ENCODE measurements at places on chromosomes 6 and 20.

- DNase-seq = no peak
Observed at GRCh38 chr20:60888771-60889170, 363.3 kb upstream of the CDH4 start.

DNA sequence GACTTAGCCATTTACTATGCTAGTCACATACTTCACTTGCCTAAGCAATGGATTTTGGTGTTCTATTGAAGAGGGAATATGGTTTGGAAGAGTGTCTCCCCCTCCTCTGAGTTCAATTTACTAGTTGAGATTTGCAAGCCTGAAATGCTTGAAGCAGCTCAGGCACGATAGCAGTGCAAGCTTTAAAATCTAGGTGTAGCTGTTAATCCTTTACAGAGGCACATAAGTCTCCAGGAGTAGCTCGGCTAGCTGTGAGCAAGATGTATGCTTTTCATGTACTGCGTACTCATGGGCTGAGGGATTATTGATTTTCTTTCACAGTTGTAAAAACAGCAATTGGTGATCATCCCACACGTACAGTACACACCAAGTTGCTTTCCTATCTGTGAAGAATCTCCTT, 726 bp downstream of the FLRT3 start:
- peak; percentile 36 for DNase-seq

- DNase-seq = no peak
Observed at GRCh38 chr6:9646342-9647070, 768.4 kb downstream of the TFAP2A start.

DNA sequence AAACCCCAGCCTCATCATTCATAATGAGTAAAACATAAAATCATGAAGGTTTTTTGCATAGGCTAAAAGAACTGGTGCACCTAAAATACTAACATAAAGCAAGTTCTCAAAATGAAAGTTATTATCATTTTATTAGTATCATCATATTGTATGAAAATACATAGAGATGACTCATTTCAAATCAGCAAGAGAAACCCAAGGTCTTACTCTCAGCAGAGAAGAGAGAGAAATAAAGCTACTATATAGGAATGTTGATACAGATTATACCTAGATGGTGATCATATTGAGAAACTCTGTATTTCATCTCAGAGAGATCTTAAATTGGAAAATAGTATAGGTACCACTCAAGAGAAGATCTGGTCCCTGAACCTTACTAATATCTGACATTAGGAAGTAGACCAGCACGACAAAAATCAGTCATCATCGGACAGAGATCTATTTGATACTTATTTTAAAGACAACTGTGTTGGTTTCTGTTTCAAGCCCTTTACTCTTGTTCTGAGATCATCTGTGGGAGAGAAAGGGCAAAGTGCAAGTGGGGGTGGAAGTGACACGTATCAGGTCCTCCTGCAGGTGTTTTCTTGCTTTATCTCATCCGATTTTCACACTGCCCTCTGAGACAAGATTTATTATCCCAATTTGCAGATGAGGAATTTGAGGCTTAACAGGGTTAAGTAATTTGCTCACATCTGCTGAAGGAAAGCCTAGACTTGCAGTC, 532.3 kb downstream of the MAFB start:
- no peak for DNase-seq

- DNase-seq = no peak
Observed at GRCh38 chr6:88238065-88238464, 71.9 kb upstream of the CNR1 start.

GRCh38 chr20:10718661-10719060, 44.9 kb upstream of the JAG1 start:
- DNase-seq = no peak

DNA sequence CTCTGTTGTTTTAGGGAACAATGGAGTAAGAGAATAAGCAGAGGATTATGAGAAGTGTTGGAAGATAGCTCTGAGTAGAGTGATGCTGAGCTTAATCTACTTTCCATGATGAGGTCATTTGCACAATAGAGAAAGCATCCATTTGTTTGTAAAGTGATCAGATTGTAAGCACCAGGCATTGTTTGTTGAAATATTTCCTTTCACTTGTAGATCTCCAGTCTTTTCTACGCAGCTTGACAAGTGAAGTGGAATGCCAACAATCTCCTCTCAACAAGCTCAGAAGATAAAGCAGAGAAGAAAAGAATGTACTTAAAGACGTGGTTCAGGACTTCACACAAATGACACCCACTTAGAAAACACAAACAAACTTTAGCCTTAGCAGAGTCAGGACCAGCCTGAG, 80.1 kb upstream of the MARCKS start:
- no peak for DNase-seq

GRCh38 chr6:129744201-129744879, 34.4 kb upstream of the ARHGAP18 start:
- no peak for DNase-seq

DNA sequence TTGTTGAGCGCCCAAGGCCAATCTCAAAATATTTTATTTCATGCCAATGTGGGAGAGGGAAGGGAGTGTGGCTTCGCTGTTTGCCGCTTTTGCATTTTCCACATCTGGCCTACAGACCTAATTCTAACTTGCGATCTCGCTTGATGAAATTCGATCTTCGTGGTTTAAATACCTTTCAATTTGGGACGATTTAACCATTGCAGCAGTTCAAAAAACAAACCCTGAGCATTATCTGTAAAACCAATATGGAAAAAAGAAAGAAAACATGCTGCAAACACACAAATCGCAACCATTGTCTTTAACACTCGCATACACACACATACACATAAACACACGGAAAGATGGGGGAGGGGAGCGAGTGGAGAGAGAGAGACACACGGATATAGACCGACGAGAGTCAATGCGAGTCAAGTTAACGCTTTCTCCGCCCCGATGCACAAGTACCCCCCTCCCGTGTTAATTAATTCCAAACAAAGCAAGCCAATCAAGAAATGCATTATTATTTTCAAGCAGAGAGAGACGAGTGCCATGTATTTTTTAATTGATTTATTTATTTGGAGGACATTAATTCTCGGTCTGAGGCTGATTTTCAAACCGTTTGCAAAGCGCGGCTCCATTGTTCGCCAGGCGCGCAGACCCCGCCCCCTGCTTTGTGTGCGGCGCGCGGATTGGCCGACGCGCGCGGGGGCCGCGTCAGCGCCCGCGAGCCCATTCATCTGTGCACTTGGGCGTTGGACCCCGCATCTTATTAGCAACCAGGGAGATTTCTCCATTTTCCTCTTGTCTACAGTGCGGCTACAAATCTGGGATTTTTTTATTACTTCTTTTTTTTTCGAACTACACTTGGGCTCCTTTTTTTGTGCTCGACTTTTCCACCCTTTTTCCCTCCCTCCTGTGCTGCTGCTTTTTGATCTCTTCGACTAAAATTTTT, at the start of gene MARCKS:
Gene MARCKS (plus strand): TSS at position 721 of the 931 bp plus-strand sequence. CDS start 401 bp downstream, outside the sequence.
- DNase-seq = peak; percentile 88

DNA sequence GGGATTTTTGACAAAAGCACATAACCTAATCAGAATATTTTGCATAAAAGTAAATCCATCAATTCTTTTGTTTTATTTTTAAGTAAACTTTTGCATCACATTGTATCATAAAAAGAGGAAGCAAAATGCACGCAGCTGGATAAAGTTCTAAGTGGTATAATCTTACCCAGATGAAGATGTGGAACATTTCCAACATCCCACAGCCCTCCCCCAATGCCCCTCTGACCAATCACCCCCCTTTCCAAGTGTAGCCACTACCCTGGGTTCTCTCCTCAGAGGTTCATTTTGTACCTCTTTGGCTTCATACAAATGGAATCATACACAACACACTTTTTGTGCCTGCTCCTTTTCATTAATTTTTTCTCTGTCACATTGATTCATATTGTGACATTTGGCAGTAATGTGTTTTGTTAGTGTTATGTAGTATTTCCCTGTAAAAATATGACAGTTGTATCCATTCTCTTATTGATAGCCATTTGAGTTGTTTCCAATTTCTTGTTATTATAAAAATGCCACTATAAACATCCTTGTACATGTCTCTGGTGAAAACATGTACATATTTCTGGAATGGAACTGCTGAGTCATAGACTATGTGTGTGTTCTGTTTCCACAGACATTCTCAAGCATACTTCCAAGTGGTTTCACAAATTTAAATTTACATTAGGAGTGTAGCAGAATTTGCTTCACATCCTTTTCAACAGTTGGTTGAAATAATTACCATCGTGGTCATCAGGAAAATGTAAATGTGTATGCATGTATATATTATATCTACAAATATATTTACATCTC, 92.9 kb upstream of the SYNDIG1 start:
- DNase-seq = no peak

- DNase-seq = no peak
Observed at GRCh38 chr20:58136149-58136484, 92.3 kb downstream of the ANKRD60 start.

GRCh38 chr6:54958446-54958845, 111.9 kb downstream of the FAM83B start:
- DNase-seq = no peak

GRCh38 chr6:9982215-9982614, 432.7 kb downstream of the TFAP2A start:
- DNase-seq = no peak

Measured in midbrain (tissue), 1 donor.